Stomach (tissue), 19 donors: ENCODE measurements at places on chromosomes 16 and 17. TPM values are rescaled to one million over a fixed set of nuclear protein-coding genes. Genes with fewer than 3 reads are reported as not detected.
A peak's percentile ranks its signal among the peaks of the same experiment; 100 is the strongest.

DNA sequence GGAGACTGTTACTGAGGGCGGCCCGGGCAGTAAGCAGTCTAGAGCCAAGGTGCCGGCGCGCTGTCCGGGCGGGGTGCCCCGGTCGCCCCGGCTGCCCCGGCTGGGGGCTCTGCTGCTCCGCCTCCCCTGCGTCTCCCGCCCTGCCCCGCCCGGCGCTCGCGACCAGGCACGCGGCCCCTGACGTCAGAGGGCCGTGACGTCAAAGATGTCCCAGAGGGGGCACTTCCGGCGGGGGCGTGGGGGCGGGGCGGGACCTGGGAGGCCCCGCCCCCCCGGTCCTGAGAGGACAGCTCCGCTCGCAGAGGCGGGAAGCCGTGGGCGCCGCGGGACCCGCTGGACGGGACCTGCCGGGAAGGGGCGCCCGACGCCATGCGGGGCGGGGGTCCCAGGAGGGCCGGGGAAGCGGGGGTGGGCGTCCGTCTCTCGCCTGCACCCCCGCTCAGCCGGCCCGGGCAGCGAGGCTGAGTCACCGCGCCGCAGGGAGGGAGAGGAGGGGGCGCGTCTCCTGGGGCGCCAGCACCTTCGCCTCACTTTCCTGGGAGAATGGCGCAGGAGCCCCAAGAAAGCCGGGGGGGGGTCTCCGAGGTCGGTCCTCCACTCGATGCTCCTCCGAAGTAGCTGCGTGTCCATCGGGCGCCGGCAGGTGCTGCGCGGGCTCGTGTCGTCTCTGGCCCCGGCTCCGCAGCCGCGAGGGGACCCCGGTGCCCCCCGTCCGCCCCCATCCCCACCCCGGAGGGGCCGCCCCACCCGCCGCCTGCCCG is 4.4 kb upstream of the HIC1 start:
- DNase-seq, result peak; percentile 90

TAF1C gene
- total RNA-seq, result 104 TPM

DNA sequence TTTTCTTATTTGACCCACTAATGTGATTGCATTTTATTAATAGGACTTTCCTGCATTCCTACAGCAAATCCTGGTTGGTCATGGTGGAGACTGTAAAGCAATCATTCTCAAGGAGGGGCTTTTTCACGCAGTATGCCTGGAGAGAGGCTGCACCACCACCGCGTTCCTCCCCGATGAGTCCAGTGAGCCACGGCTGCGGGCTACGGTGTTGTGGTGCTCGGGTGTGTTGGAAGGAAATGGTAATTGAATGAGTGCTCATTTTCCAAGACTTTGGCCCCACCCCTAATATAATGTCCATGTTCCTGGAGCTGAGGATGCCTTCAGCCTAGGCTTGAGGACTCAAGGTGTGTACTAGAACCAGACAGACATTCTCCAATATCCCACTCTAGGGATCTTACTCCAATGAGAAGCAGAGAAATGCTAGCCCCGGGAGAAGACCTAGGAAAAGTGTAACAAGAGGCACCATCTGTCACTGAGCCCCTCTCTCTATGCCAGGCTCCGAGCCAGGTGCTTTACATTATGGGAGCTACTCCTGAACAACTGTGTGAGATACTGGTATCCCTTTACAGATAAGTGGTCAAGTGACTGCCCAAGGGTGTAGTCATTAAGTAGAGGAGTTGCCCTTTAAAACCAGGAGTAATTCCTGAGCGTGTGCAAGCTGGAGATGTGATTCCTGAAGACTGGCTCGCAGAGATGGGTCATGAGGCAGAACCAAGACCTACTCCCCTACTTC is 39.4 kb downstream of the HEATR6 start:
- no peak for DNase-seq

DNA sequence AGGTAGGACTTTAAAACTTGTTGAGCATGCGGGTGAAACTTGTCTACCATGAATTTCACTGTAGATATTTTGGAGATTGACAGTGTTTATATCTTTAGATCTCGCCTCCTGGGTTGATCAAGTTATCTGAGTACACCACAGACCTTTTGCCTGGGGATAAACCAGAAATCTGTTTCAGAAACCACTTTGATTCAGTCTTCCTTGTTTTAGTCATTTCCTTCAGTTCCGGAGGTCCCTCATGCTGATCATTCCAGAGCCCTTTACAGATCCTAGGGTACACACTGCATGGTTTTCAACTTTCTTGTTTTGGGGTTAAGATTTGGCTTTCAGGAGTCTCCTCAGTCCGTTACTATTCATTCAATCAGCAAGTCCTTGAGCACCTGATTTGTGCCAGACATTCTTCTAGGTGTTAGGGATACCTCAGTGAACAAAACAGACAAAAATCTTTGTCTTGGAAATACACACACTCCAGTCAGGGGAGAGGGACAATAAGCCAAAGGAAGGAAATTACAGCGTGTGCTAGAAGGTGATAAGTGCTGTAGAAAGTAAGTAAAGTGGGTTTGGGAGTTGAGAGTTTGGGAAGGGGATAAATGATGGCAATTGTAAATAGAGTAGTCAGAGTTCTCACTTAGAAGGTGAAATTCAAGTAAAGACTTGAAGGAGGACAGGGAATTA is 12.2 kb downstream of the NOD2 start:
- no peak for DNase-seq

DNA sequence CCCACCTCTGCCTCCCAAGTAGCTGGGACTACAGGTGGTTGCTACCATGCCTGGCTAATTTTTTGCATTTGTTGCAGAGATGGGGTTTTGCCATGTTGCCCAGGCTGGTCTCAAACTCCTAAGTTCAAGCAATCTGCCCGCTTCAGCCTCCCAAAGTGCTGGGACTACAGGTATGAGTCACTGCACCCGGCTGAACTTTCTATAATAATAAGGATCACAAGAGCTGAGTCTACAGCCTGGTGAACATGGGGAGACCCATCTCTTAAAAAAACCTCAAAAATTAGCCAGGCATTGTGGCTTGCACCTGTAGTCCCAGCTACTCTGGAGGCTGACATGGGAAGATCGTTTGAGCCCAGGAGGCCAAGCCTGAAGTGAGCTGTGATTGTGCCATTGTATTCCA is 53.5 kb downstream of the WDR59 start:
- DNase-seq, result no peak

DNA sequence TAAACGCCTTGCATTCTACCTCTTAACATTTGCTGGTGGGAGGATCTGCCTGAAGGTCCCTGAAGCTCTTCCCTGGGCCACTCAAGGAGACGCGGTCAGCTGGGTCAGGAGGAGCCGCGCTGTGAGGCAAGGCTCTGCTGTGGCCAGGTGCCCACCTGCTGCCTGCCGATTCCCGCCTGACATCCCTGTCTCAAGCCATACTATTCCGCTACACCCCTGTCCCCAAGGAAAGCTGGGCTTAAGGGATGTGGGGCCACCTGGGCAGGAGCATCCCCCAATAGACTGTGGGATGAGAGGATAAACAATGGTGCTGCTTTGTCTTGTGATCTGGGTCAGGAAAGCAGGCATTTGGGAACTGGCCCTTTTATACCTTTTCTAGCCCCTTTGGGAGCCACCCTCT is 5.1 kb downstream of the TPPP3 start:
- no peak for DNase-seq

DNA sequence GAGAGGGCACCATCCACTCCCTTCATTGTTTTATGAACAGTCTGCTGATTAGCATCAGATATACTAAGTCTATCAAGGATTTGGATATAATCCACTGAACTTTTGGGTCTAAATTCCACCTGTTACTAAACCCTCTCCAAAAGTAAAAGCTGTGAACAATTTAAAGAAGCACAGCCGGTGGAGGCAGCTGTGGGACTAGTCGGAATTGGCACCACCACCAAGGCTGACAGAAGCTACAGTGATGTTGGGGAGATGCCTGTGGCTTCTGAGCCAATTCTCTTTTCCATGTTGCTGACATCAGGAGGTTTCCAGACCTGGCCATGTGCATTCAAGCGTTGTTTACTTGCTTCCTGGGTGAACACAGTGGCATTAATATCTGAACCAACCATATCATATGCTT is 679.0 kb upstream of the CA10 start:
- no peak for DNase-seq

CPHXL2 gene
- total RNA-seq, result not detected

DNA sequence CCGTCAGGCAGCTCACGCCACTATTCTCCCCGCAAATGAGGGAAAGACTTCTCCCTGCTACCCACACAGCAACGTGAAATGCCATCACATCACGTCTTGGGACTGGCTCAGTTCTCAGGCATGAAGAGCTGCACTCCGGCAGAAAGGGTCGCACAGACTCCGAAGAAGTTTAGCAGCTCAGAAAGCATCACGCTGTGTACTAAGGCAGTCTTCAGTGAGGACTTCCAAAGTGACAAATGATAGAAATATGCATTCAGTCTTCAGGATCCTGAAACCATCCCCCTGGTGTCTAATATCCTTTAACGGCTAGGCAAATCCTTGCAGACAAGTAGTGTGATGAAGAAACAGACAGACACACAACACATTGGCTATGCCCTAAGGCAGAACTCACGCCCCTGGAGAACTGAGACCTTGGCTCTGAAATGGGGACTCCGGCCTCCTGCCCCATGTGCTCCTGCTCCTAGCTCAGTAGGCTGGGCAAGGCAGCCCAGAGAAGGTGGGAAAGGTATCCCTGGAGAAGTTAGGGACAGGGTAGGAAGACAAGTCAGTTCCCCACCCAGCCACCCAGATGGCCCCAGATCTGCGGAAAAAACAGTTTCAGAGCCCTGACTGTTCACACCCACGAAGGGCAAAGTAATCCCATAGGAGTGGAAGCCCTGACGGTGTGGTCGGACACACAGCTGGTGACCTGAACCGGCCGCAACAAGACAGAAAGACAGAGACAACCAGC is 1.6 kb downstream of the XYLT1 start:
- no peak for DNase-seq

CDH3 gene
- total RNA-seq, result 4.0 TPM

GRCh38 chr17:74807925-74808324 is 31.8 kb upstream of the NAT9 start:
- DNase-seq, result peak; percentile 69

CAPNS2 gene
- total RNA-seq, result not detected

B3GNT9 gene
- total RNA-seq, result 4.3 TPM

DNA sequence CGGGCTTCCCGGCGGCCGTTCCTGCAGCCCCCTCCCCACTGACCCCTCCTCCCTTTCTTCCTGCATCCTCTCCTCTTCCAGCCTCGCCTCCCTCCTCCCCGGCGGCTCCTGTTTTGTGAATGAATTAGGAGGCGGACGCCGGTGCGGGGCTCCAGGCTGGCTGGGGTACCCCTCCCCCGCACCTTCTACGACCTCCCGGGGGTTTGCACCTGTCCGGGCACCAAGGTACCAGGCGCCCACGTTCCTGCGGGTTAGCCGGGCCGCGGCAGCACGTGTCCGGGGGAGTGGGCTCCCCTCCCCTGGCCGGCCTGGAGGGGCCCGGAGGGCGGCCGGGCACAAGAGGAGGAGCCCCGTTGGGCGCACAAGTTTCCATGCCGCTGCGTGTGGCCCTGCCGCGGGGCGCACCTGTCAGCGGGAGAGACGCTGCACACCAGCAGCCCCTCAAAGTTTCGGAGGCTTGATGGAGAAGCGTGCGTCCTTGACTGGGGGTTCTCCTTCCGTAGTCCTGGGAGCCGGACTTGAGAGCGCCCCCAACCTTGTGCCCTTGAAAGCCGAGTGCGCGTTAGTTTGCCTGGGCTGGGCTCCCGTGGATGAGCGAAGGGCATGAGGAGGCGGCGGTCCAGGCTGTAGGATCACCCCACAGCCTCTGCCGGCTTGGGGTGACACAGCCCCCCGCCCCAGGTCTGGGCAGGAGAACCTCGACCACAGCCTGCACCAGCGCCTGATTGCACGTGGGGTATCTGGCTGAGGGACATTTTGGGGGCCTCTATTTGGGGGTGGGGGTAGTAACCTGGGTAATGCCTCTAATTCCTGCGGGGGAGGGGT is 1.2 kb downstream of the HAS3 start:
- DNase-seq, result peak; percentile 47

GRCh38 chr17:34218748-34219147 is 36.3 kb upstream of the CCL2 start:
- DNase-seq, result no peak

DNA sequence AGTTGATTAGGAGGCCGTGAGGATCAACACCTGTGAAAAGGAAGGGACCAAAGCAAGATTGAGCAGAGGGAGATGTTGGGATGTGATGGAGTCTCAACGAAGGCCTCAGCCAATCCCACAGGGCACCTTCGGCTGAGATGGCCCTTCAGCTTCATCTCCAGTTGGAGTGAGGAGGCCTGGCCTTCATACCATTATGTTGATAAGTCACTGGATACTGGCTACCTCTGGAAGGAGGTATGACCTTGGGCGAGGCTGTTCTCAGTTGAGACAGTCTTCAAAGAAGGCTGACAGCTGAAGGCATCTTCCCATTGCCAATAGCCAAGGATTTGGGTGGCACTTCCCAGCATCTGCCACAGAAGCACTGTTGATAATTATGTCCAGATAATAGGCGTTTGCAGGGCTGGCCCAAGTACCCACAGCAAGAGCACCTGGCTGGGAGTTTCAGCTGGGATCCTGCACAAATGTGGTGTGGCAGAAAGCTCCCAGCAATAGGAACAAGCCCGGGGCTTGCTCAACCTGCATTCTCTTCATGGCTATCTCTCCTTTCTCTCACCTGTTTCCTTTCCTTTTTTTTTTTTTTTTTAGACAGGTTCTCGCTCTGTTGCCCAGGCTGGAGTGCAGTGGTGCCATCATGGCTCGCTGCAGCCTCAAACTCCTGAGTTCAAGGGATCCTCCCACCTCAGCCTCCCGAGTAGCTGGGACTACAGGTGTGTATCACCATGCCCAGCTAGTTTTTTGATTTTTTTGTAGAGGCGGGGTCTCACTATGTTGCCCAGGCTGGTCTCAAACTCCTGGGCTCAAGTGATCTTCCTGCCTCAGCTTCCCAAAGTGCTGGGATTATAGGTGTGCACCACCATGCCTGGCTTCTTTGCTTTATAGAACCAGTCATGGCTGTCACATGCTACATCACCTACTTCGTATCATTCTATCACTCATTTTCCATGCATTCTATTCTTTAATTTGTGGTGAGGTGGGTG is 18.2 kb upstream of the MAP3K14 start:
- DNase-seq, result no peak

OR2C1 gene
- not detected for total RNA-seq

DNA sequence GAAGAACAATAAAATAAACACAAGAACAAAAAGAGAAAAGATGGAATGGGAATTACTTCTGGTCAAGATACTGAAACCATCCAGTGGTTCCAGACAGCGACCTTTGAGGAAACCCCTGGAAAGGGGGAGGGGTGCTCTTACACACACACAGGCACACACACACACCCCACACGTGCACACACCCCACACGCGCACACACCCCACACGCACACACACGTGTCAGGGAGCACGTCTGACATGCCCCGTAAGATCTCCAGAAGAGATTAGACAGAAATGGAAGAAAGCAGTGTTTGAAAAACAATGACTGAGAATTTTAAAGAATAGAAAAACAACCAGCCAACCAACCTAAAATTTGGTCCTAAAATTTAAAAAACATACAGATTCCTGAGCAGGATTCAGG is 45.3 kb upstream of the FASN start:
- no peak for DNase-seq

GRCh38 chr17:82679586-82680465 is 18.7 kb downstream of the RAB40B start:
- DNase-seq, result peak; percentile 66
